Kidney epithelial cell (primary cell): ENCODE measurements at places on chromosomes 5 and 9. TPM values are rescaled to one million over a fixed set of nuclear protein-coding genes. Genes with fewer than 3 reads are reported as not detected.

GARNL3 gene
- 2.7 and 5.3 TPM in 2 replicates for total RNA-seq

PCDHB7 gene
- total RNA-seq = 0.96 and 1.5 TPM in 2 replicates

RNF180 gene
- 11.5 and 16.3 TPM in 2 replicates for total RNA-seq

CCNJL gene
- 21.9 and 23.4 TPM in 2 replicates for total RNA-seq

TAF1L gene
- total RNA-seq = under 0.01 TPM in 1 of 2 replicates, not detected in the other

IL13 gene
- not detected in 2 replicates for total RNA-seq

DNA sequence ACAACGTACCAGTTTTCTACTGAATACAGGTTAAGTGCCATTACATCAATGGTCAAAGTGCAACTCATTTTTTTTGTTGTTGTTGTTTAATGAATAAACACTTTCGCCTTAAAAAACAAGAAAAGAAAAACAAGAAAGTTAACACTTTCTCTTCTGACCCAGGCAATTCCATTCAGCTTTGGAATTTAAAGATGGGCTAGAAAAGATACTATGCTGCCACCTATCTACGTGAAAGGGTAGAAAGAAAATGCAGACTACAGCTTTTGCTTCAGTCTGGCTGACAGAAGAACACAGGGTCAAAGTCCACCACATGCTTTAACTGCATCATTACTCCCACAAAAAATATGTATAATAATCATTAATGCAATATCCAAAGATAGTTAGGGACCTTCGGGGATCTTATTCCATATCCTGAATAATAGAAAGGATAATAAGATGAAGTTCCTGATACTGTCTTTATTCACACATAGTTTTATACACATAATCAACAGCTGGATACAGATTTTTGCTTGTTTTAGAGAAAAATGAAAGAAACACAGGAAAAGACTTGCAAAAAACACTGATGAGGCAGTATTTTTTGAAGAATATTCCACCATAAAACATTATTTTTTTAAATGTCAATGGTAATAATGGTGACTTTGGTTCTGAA lies 40.4 kb downstream of the ZDHHC21 start:
- DNase-seq = no peak

- peak; percentile 80 for DNase-seq
Measured at GRCh38 chr9:103798620-103799019, 295.5 kb upstream of the SMC2 start.

DNA sequence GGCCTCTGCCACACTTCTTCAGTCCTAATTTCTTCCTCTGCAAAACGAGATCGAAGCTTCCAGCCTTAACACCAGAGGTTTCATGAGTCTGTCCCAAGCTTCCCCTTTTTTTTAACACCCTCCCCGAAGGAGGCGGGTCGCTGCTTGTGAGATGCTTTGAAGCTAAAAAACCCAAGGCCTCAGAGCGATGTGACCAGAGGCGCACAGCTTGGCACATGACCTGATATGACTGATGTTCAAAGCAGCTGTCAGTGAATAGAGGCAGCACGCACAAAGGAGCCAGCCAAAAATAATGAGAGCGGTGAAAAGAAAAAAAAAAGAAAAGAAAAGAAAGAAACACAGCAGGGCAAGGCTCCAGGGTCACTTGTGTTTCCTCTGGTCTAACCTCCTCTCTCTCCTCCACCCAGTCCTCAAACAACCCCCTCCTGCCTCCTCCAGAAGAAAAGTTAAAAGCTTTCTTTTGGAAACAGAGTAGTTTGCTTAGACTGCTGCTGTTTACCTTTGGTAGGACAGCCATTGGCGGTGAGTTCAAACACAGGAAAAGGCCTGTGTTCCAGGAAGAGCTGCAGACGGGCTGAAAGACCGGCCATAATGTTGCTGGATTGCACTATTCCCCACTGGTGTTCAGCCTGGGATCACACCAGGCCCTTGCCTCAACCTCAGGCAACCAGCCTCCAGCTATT lies 10.9 kb upstream of the ZNF366 start:
- no peak for DNase-seq

- no peak for DNase-seq
Measured at GRCh38 chr5:75568202-75568601, 43.1 kb upstream of the ANKDD1B start.

GRCh38 chr9:94881940-94882339 lies 155.4 kb downstream of the AOPEP start:
- no peak for DNase-seq

DNA sequence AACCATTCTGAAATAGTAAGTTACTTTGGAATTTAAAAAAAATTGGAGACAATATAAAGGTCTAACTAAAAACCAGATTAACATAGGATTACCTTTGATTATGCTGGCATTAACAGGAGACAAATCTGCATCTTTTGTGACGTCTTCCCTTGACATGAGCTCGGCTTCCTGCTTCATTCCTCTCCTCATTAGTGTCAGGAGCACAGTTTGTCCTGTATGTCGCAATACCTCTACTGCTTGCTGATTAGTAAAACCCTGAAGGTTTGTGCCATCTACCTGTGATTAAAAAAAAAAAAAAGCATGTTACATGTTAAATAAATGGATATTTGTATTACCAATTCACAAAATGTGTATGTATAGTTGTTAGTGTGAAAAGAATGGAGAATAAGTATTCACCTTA lies 73.7 kb downstream of the MPDZ start:
- no peak for DNase-seq

GRCh38 chr5:55585206-55585610 lies 50.4 kb upstream of the PLPP1 start:
- no peak for DNase-seq

GRCh38 chr5:1901061-1901460 lies 18.3 kb upstream of the IRX4 start:
- no peak for DNase-seq

- no peak for DNase-seq
Measured at GRCh38 chr5:73892806-73893205, 266.8 kb downstream of the ARHGEF28 start.

GRCh38 chr5:108937221-108937620 lies 189.5 kb downstream of the FER start:
- DNase-seq = no peak

GRCh38 chr5:52983731-52984636 lies 5.2 kb upstream of the ITGA2 start:
- DNase-seq = no peak

- DNase-seq = no peak
Measured at GRCh38 chr9:128242828-128243214, 33.0 kb downstream of the GOLGA2 start.

- no peak for DNase-seq
Measured at GRCh38 chr9:4739587-4740387, 1.2 kb downstream of the AK3 start.
